ENCODE measurements at places on chromosomes 2 and 18.

GRCh38 chr2:191443446-191443845, 198.2 kb downstream of the MYO1B start:
- DNase-seq = no peak

DNA sequence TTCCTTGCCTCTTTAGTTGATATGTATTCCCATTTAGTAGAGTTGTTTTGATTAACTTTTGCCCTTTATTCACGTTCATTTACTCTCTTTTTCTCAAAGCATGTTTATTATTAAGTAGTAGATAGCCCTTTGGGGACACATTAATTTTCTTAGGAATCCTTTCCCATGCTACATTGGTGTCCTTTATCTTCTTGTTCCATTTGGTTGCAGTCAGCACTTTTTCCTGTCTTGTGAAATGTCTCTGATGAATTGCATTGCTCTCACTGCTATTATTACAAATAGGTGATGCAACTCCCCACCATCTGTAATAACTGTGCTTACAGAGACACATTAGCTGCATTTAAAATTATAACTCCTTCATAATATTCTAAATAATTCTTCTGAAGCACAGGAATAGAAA, 428.5 kb upstream of the CNTNAP5 start:
- no peak for DNase-seq

DNA sequence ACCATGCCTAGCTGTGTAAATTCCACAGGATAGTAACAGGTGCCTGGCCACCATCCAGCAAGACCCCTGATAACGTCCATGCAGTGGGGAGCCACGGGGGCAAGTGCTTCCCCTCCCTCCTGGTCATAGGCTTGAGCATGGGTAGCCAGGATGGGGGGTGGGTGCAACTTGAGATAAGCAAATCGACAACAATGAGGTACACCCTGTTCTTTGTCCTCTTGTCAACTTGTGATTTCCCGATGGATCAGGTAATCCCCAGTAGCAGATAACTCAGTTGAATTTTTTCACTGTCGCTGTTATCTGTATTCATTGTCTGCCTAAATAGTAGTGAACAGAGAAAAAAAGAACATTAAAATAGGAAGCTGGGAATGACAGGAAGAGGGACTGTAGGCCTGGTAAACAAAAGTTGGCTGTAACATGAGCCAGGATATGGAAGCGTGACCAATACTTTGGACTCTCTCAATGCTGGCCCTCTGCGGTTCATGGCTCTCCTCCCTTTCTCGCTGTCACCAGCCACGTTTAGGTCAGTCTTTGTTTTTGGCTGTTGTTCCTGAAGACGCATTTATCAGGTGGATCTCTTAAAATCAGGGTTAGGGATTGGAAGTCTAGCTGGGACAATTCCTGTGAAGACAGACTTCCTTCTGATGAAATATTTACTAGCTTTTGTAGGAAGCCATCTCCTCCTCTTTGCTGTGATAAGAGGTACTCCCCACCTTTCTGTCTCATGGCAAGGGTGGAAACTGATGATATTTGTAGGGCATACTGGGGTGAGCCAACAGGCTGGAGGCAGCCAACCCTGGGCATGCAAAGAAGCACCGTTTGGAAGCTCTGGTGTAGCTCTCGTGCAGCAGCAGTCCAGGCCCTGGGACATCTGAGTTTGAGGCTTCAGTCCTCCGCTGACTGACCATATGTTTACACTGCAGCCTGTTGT, 42.4 kb downstream of the TCF7L1 start:
- DNase-seq = no peak

GRCh38 chr2:132618734-132619133, 51.3 kb downstream of the LYPD1 start:
- DNase-seq = no peak

GRCh38 chr18:38941711-38942561, 1376.3 kb upstream of the CELF4 start:
- no peak for DNase-seq

DNA sequence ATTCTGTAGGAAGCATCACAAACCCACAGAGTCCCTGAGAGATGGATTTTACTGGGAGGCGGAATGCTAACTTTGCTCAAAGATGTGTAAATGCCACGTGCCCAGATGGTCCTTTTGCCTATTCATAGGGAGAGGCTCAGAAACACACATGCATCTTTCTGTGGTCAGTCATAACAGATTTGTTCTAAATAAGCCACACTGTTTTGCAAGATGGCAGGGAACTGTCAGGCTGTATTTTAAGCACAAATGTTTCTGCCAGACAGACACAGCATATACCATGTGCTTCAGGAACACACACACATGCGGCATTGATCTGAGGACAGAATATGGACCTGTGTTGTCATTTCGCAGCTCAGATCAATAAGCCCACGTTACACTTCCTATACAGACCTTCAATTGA, 312.0 kb downstream of the GPD2 start:
- no peak for DNase-seq

DNA sequence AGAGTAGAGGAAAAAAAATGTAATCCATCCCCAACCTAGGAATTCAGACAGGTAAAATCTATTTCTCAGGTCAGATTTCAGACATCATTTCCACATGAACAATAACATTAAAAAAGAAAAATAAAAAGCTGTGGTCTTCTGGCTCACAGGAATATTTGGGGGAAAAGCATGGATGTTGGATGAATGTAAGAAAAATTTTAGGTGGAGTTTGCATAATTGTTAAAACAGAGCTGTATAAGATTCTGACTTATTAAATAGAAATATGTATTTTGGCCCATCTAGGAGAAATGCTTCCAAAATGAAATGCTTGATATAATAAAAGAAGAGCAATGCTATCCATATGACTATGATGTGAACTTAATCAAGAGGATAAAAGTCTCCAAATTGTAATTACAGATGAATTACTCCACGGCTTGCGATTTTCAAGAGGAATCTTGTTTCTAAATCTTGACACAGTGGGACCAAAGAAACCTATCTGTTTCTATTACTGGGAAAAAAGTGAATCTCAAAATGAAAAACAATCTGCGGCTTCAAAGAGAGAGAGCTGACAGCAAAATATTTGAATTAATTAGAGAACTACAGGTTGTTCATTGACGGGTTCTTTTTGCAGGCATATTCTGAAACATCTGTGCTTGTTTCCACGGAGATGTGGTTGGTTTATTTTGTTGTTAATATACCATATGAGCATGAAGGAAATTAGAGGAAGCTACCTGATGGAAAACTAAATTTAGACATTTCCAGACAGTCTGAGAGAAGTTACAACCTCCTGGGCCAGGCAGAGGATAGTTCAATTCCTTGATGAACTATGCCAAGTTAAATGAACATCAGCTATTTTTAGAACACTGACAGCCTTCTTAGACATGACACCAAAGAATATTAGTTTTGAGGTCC, 468.7 kb downstream of the PID1 start:
- DNase-seq = no peak

DNA sequence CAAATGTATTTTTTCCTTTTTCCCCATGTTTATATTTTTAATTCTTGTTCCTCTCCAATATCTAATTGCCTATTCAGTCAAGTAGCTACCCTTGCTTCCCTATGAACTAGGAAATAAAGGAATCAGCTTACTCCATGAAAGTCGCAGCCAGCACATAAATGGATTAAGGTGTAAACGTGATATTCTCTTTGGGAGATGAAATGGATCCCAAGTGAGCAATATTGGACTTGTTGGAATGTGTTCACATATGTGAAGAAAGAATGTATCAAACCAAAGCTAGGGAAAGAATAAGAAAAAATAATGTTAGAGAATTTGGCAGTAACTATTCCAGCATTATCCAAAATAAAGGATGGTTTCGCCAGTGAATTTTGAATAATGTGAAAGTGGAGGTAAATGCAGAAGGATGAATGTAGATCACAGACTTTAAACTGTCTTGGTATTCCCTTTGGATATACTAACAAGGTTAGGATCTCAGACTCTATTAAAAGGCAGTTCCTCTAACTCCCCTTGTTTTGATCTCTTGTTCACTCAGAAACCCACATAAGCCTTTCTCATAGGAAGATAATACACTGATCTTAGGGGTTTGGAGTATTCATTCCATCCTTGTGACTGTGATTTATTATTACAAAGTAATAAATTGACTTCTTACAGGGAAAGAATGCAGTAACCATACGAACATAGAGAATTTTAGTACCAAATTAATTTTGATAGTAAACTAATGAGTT, 208.1 kb downstream of the BABAM2 start:
- DNase-seq = no peak

- no peak for DNase-seq
Observed at GRCh38 chr2:25310965-25311864, 30.5 kb downstream of the DNMT3A start.

DNA sequence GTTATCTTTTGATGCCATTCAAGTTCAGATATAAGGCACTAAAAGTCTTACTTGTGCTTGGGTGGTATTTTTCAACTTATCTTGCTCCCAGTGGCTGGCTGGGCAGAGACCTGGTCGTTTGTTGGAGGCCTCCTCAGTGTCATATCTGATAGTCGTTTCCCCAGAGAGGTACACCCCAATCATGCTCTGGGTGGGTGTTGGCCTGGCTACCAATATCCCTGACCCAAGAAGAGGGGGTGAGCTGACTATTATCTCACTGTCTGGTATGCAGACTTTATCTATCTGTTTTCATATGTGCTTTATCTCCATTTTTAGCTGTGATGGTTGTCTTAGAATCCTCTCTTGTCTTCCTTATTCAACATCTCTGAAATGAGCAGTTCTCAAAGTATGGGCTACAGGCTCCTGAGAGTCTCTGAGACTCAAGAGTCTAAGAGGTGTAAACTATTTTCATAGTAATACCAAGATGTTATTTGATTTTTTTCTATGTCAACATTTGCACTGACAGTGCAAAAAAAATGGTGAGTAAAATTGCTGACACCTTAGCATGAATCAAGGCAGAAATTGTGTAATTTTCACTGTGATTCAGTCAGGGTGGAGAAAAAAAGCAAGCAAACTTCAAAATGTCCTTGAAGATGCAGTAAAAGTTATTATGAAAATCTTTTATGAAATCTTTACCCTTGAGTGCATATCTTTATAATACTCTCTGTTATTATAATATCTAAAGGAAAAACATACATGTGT, 12.3 kb upstream of the PLEK start:
- no peak for DNase-seq

DNA sequence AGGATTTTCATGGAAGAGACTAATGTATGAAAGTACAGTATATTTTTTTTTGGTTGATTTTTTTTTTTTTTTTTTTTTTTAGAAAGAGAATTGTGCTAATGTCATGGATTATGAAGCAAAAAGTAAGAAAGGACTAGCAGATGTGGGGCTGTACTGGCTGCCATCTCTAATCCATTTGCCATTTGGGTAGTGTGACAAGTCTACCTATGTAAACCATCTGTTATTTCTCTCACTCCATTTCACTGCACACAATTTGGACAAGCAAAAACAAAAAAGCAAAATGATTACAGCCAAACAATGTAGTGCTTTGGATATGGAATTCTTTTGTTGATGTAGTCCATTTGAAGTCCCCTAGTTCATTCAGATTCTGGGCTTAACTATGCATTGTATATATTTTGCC, 1355.4 kb downstream of the LRP1B start:
- no peak for DNase-seq

DNA sequence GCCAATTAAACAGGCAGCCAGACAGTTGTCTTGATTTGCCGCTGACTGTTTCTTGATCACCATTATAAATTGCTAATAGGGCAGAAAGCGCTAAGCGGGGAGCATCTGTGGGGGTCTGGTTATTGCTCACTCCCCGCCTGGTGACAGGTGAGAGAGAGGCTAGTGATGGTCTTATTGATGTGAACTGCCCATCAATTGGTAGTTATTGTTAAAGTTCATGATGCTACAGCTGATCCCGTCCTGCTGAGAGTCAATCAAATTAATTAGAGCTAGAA, 148.5 kb downstream of the LNPK start:
- no peak for DNase-seq

- peak; percentile 78 for DNase-seq
Observed at GRCh38 chr2:234288974-234289455, 207.9 kb downstream of the ARL4C start.

DNA sequence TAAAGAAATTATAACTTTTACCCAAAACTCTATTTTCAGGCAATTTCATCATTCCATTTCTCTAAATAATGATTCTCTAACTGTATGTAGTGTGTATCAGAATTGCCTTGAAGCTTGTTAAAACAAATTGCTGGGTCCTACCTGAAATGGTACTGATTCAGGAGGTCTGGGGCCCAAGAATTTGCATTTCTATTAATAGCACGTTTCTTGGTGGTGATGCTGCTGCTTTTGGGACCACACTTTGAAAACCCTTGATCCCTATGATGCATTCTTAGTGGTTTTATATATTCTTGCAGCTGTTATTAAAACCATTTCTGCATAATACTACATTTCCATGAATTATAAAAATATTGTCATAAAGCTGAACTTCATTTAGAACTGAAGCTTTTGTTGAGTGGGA, 140.7 kb downstream of the NCK2 start:
- DNase-seq = no peak

- DNase-seq = no peak
Observed at GRCh38 chr2:240903191-240904060, 2.7 kb upstream of the CROCC2 start.

- DNase-seq = no peak
Observed at GRCh38 chr2:71469403-71470398, 16.3 kb downstream of the DYSF start.

DNA sequence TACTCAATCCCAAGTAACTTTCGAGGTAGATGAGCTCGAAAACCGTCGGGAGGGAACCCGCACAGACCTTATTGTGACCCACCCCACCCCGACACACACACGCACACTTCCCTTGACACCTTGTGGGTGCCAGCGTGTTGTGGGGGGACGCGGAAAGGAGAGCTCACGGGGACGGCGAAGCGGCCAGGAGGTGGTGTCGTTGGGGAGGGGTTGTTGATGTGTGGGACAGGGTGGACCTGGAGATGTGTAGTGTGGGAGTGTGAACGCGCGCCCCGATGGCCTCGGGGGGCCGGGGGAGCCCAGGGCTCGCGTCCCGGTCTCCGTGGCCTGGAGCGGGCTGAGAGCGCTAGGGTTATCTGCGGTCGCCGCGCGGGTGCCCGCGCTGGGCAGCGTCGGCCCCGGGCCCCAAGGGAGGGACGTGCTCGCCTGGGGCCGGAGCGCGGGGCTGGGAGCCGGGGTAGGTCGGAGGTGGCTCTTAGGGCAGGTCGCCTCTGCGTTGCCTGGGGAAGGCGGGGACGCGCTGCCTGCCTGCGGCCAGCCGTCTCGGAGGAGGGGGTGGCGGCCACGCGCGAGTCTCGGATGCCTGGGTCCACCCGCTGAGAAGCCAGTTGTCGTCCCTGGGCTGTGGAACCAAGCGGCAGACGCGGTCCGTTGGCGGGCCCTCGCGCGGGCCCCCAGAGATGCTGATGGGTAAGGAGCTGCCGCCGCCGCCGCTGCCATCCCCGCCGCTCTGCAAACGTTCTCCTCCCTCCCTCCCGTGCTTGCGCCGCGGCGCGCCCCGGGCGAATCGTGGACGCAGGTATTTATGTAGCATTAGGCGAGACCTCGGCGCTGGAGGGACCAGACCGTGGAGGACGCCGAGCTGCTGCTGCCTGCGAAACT, 1.6 kb downstream of the KLHL29 start:
- no peak for DNase-seq

DNA sequence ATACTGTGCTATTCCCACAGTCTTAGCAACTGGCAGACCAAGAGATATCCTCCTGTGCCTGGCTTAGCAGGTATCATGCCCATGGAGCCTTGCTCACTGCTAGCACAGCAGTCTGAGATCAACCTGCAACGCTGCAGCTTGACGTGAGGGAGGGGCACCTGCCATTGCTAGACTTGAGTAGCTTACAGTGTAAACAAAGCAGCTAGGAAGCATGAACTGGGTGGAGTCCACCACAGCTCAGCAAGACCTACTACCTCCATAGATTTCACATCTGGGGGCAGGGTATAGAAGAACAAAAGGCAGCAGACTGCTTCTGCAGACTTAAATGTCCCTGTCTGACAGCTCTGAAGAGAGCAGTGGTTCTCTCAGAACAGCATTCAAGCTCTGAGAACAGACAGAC, 74.8 kb downstream of the AKAIN1 start:
- DNase-seq = no peak

Measured in activated CD4-positive, alpha-beta T cell treated with anti-CD3 and anti-CD28 coated beads, Interleukin-2, amount 50 U/mL, for 16 hours (primary cell).